ENCODE measurements at places on chromosomes 6 and 20.

- no peak for DNase-seq
These were observed 56.5 kb downstream of the CD40 start for GRCh38 chr20:46174469-46175126.

DNA sequence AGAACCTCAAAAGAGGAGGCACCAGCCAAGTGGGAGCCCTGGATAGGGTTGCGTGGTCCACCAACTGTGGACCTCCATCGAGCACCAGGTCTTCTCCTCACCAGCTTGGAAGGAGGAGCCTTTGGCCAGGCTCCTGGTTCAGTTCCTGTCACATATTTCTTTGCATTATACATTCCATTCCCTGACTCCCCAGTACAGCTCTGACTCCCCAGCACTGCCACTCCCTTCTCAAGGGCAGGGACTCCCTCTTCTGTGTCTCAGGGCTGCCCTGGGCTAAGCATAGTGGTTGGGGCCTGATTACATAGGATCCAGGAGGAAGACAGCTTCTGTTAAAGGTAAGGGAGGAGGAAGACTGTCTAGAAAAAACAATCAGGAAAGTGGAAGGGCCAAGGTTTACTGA lies 91.1 kb downstream of the MRPL14 start:
- peak; percentile 64 for DNase-seq

- DNase-seq: no peak
These were observed 116.6 kb upstream of the MAFB start for GRCh38 chr20:40805592-40805991.

DNA sequence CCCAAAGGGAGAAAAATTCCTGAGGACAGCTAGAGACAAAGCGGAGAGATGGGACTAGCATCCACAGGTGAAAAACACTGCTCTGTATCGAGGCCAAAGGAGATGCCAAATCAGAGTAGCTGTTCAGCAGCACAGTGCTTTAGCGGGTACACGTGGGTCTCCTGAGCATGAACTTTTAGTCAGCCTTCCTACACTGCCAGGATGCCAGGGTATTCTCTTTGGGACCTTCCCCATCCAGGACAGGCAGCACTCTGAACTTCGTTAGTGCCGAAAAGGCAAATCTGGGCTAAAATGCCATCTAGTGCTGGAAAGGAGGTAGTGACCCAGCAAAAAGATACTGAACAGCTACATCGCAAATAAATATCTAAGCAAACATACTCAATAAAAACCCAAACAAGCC lies 64.9 kb downstream of the C6orf58 start:
- peak; percentile 2 for DNase-seq

- no peak for DNase-seq
These were observed 35.2 kb downstream of the JPH2 start for GRCh38 chr20:44151621-44152416.

- no peak for DNase-seq
These were observed 19.6 kb upstream of the PKHD1 start for GRCh38 chr6:52106994-52107393.

GRCh38 chr6:102623201-102623600 lies 1229.7 kb downstream of the GRIK2 start:
- DNase-seq: no peak

DNA sequence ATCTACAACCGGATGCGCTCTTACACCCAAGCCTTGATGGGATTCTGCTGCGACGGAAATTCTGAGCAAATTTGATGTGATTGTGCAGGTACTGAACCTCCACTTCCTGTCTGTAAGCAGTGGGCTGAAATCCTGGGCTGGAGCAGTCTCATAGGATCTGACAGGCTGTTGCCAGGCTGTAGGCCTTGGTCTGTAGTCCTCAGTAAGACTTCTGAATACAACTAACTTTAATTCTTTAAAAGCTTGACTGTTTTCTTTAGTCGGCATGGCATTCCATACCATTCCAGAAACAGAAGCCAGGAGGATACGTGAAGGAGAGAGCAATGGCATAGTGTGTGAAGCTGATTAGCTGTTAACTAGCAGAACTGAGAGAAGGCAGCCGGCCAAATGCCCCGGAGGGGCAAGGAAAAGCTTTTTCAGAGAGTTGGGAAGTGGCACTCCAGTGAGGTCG lies 68.3 kb downstream of the ADTRP start:
- no peak for DNase-seq

- DNase-seq: peak; percentile 65
These were observed 40.6 kb downstream of the TOX2 start for GRCh38 chr20:43955062-43955749.

GRCh38 chr6:125169058-125169457 lies 15.5 kb downstream of the TPD52L1 start:
- DNase-seq: no peak

DNA sequence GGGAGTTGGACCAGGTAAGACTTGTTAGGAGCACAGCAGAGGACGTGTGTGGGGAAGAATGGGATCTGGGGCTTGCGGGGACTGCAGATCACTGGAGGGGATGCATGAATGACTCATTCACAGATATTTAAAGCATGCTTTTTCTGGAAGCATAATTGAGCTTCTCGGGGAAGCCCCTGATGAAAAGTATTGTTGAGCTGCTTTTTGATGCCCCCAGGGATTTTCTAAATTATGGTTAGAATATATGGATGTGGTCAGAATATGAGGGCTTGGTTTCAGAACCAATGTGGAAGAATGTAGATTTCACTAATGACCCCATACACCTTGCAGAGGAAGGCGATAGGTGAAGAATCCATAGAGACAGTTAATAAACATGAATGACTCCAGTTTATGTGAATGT lies 36.1 kb downstream of the GMPR start:
- no peak for DNase-seq
